GDM1 (cell line): ENCODE measurements at places on chromosomes 5 and 9.

GRCh38 chr9:69885931-69886330, 65.3 kb downstream of the CFAP95 start:
- no peak for DNase-seq

DNA sequence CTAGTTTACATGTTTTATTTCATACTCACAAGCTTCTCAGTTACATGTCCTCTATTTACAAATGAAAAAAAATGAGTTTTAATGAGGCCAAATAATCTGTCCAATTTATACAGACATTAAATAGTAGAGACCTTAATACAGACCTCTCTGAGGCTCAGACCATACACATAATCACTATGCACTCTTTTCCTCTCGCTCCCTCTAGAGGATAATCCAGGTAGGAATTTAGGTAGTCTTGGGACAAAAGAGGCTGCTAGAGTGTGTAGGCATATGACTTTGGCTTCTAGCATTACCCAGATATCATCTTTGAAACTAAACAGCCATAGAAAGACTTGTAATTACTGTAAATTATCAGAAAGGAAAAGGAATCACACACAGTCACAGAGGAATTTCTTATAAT, 444.7 kb downstream of the HINT1 start:
- DNase-seq: no peak

DNA sequence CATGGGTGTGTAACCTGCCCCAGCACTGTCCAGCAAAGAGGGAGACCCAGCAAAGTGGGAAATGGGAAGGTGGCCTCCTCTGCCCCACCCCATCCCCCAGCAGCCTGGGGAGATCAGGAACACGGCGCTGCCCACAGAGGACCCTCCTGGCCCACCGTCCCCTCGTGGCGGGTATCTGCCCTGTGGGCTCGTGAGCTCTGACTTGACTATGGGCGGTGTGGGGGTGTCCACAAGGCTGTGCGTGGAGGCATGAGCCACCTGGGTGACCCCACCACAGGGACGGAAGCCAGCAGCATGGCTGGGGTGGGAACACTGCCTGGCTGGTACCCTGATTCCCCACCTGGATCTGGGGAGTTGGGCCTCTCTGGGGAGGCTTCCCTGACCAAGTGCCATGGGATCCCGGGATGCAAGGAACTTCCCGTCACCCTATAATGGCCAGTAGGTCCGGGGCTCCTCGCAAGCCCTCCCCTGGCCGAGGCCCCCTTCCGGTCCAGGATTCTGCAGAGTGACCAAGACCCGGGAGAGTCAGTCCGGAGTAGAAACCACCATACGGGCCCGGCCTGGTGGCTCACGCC, 29.3 kb upstream of the SLC6A19 start:
- DNase-seq: no peak

- DNase-seq: peak; percentile 58
Observed at GRCh38 chr9:21070171-21070571, 7.6 kb downstream of the IFNB1 start.

DNA sequence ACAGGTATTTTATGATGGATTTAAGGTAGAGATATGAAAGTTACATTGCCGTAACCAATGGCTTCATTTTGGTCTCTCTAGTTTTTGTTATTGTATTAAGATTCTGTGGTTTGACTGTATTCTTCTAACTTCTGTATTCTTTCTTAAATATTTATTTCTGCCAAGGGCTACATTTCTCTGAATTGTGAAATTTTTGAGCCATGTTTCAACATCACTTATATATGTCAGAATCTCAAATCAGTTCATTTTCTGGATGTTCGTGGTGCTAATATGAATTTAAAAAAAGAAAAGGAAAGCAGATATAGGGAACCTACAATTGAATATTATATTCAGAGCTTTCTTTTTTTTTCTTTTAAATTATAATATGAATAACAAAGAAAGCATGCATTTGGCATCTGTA, 142.7 kb downstream of the ANXA1 start:
- no peak for DNase-seq
